ENCODE measurements at places on chromosomes 1 and 21.

DNA sequence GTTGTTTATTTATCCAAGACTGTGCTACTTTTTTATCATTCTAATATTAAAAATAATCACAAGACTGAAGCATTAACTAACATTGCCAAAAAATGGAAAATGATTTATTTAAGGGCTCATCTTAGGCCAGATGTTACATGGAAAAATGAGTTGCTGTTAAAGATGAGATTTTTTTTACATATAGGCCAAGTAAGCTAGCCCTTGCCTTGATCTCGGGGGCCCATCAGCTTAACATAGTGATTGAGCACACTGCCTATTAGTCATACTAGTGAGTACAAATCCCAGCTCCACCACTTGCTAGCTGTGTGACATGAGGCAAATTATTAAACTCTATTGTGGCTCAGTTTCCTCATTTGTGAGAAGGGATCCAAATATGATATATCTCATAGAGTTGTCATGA lies 275.9 kb upstream of the SNX7 start:
- no peak for DNase-seq

GRCh38 chr1:152191260-152191659 lies 32.2 kb upstream of the RPTN start:
- DNase-seq: no peak

- DNase-seq: no peak
These were observed 48.8 kb downstream of the DUSP10 start for GRCh38 chr1:221693087-221693486.

DNA sequence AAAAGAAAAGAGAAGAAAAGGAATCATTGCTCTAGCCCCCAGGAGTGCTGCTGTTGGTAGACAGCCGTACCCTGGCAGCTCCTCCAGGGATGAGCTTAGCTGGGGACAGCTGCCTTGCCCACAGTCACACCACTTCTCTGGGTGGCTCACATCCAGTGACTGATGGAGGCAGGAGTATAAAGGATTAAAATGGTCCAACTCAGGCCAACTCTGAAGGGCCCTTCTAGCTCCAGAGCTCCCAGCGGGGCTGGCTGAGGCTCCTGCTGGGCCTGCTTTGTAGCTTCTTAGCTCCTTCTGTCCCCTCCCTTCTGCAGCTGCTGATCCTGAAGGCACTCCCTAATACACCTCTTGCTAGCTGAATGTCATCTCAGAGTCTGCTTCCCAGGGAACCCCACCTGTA lies 4.4 kb downstream of the CITED4 start:
- no peak for DNase-seq

DNA sequence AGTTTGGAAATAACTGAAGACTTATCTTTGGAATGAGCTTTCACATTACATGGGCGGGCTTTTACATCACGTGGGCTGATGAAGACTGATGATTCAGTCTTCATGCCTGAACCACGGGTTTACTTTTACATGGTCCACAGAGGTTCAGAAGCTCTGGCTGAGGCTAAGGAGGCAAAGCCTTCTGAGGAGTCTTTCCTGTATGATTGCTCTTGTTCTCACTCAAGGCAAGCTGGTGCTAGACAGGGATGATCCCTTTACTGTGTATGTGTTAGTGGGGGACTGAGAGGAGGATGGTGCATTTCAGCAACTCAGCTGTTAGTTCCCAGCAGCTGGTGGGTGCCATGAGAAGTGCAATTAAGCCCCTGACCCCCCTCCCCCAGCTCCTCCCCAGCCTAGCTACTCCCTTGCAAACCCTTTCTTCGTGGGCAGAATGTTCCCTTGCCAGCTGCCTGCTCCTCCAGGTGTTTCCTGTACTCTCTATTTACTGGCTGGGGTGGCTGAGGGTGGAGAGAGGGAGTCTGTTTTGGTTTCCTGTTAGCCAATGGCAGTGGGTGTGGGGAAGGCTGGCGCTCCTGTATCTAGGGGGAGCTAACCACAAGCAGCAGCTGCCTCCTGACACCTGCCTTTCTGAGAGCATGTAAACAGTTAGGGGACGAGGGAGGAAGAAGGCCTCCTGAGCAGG lies 15.4 kb downstream of the BTG2 start:
- peak; percentile 22 for DNase-seq

GRCh38 chr1:158024737-158025136 lies 31.3 kb downstream of the KIRREL1 start:
- DNase-seq: no peak

GRCh38 chr1:169508432-169509338 lies 22.9 kb upstream of the SLC19A2 start:
- no peak for DNase-seq

GRCh38 chr1:113088972-113089371 lies 16.0 kb downstream of the LRIG2 start:
- no peak for DNase-seq

DNA sequence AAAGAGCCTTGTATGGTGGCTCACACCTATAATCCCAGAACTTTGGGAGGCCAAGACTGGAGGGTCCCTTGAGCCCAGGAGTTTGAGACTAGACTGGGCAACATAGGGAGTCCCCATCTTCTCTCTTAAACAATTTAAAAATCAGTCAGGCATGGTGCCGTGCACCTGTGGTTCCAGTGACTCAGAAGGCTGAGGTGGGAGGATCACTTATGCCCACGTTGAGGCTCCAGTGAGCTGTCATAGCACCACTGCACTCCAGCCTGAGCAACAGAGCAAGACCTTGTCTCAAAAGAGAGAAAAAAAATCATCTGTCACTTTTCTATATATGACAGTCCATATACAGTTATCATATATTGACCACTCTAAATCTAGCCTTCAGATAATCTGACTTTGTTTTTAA lies 658.3 kb downstream of the LTN1 start:
- DNase-seq: no peak

DNA sequence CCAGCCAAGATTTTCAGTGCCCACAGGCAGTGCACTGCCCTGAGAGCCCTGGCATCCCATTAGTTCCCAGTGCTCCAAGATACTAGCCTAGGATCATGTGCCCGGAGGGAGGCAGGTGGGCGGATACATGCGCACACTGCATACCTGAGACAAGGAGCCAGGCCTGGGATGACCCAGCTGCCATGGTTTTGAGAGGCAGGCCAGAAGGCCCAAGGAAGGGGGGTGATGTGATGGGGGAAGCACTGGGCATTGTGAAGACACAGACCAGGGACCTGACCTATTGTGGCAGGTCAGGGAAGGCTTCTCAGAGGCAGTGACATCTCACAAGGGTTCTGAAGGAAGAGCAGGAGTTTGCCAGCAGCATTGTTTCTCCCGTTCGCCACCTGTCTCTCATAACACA lies 3.6 kb downstream of the ZC3H12A start:
- no peak for DNase-seq

DNA sequence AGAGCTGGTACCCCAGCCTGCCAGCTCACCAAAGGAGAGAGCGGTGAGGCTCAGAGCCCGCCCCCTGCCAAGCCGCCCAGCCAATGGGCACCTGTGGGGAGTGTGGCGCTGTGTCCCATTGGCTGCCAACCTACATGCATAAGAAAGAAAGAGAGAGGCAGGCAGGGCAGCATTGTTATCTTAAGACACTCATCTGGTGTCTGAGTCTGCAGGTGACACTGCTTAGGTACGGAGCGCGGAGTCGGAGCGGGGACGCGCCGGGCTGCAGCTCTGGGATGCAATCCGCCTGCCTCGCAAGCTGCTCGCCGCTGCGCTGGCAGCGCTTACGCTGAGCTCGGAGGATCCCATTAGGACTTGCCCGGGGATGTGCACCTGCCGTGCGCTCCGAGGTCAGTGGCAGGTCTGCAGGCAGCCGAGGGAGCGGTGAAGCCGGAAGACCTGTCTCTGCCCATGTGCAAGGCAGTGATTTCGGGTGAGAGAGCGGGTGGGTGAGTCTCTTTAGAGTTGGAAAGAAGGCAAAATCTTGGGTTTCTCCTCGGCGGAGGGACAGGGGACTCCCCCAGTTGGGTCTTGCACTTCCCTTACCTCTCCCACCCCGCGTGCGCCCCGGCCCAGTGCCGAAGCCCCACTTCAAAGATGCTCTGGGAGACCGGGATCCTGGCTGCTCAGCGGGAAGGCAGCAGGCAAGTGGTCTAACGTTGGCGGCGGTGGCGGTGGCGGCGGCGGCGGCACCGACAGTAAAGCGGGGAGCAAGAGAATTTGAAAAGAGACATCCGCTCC lies at the start of gene BRINP2:
BRINP2 (plus strand) TSS at position 203 of the 780 bp plus-strand sequence. CDS start 58,919 bp downstream, outside the sequence.
- DNase-seq: no peak

DNA sequence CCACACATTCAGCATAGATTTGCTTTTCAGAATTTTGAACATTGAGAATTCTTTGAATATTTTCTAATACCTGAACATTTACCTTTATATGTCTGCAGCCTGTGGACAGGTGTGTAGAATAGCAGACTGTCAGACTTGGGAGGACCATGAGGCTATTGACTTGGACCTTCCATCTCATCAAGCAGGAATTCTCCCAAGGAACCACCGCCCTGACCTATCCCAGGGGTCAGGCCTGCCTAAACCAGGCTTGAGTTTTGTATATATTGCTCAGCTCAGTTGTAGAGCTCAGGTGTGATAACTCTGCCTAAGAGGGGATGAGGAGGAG lies 53.2 kb downstream of the RUNX1 start:
- no peak for DNase-seq

GRCh38 chr1:2345297-2346075 lies 45.9 kb downstream of the MORN1 start:
- no peak for DNase-seq

GRCh38 chr1:31510853-31511789 lies 65.2 kb upstream of the TINAGL1 start:
- DNase-seq: no peak

- no peak for DNase-seq
These were observed 64.1 kb downstream of the DDR2 start for GRCh38 chr1:162696286-162696862.

- DNase-seq: no peak
These were observed 26.8 kb downstream of the SLC27A3 start for GRCh38 chr1:153801786-153802697.

- DNase-seq: no peak
These were observed 31.3 kb upstream of the ACTRT2 start for GRCh38 chr1:2989976-2990375.

DNA sequence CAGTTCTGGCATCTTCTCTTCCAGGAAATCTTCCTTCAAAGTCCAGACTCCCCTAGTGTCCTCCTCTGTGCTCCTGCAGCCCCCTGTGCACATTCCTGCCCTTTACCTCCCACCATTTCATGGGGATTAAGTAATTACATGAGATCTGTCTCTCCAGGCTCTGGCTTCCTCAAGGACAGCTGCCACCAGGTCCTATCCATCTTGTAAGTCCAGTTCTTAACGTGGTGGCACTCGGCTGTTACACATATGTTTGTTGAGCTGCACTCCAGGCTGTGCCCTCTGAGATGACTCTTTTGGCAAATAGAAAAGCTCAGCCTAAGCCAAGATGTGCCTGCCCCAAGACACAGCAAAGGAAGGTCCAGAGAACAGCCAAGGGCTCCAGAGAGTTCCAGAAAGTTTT lies 57.4 kb upstream of the CAMK1G start:
- no peak for DNase-seq

- no peak for DNase-seq
These were observed 36.3 kb upstream of the CITED4 start for GRCh38 chr1:40898431-40898901.

- DNase-seq: no peak
These were observed 101.1 kb upstream of the SOD1 start for GRCh38 chr21:31558189-31558961.

- DNase-seq: no peak
These were observed 8.4 kb downstream of the CFAP126 start for GRCh38 chr1:161359291-161359690.

DNA sequence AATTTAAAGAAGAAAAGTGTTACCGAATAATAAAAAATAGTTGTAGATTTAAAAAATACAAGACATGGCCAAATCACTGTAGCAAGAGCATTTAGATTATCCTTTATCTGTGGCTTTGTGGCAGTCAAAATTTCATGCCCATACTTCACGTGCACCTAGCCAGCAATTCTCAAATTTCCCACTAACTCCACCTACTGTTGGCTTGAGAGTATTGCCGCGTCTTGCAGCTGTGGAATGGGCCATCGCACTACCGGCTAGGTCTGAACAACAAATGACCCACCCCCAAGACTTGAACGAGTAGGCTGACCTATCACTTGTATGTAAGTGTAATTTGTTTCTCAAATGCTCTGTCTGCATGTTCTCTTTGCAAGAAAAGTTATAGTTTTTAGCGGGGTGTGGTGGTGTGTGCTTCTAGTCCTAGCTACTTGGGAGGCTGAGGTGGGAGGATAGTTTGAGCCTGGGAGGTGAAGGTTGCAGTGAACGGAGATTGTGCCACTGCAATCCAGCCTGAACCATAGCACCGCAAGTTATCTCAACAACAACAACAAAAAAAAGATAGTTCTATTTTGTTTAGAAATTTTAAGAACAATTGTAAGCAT lies 4.1 kb downstream of the KRTAP13-4 start:
- DNase-seq: no peak

- no peak for DNase-seq
These were observed 1.5 kb upstream of the ACADM start for GRCh38 chr1:75722966-75723365.

DNA sequence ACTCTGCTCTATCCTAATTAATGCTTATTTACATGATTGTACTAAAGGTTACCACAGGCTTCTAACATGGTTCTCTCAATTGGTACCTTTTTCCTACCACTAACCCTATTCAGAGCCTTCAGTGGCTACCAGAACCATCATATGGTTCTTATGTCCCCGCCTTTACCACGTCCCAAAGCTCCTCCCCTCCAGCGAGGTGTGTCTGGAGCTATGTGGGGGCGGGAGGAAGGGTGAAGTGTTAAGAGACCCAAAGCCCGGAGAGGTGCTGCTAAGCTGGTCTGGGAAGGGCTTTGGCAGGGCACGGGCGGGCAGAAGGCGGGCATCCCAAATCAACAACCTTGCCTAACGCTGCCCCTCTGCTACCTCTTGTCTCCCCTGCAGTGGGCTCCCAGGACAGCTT lies 10.0 kb downstream of the SPATA46 start:
- no peak for DNase-seq

DNA sequence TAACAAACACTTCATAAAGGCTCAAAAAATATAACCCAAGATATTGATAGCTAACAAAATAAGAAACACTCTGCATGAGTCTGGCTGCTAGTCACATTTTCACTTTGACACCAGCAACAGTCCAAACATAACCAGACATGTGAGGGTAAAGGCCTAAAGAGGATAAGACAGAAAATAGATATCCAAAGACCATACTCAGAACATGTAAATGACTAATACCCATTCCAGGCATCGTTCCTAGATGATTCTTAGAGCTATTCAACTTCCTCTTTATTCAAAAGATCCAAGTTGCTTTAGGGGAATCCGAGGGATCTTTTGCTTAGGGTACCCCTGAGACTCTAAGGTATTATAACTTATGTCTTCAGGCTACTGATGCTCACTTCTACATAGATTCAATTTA lies 5.1 kb downstream of the COL24A1 start:
- no peak for DNase-seq

DNA sequence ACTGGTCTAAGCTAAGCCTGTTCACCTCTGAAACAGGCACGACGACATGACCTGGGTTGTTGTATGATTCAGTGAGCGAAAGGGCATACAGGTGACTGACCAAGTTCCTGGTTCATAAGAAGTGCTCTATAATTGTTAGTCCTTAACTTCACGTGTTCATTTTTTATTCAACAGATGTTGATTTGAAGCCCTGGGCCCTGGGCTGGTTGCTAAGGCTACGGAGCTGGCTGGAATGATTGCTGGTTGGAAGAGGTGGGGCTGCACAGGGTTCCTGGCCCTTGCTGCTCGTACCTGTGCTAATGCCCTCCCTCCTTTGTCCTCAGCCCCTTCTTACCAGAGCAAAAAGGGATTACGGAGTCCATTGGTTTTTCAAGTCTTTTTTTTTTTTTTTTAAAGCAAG lies 111.3 kb upstream of the CSF3R start:
- no peak for DNase-seq

- no peak for DNase-seq
These were observed 193.5 kb downstream of the PAPPA2 start for GRCh38 chr1:176656257-176656995.
